Ureter (tissue), 1 donor: ENCODE measurements at places on chromosomes 5 and 9.

DNA sequence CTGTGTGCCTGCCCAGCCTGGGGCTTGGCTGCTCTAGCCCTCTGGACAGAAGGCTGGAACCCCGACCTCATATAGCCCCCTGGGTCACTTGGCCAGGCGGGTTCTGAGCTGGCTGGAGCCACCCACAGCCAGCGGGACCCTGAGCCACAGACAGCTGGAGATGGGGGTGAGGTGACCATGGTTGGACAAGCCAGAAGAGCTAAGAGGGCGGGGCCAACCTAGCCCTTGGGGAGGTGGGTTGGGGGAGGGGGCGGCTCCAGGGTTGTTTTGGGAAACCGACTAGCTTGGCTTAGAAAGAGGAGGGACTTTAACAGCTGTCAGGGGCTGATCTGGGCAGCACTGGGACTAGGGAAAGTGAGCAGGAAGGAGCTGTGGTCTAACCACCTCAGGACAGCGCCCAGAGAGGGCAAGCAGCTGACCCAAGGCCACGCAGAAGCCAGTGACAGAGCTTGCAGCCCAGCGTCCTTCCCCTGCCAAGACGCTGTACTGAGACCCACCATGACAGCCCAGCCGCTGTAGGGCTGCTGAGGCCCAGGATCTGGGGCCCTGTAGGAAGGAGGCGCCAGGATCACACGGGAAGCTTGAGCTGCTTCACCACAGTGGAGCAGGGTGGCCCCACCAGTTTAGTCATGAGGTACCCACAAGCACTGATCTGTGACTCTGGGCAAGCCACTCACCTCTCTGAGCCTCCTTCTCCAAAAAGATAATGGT is 2.2 kb downstream of the AIF1L start:
- no peak for DNase-seq

DNA sequence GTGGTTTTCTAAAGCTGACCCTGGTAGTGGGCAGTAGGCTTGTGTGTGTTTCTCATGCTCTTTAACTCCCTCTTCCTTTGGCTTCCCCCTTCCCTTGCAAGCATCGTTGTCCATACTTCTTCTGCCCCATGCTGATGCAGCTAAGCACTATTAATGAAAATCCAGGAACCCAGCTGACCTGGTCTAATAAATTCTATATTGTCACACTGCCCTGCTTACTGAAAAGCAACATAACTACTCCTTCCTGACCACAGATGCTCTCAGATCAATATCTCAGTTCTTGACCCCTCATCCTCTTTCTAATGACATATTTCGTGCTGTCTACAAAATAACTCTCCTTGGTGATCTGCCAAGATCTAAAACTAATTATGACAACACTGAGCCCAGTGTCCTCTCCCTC is 405.5 kb downstream of the EFNA5 start:
- DNase-seq, result no peak

- DNase-seq, result no peak
Observed at GRCh38 chr9:136703276-136703860, 9.0 kb upstream of the DIPK1B start.

- DNase-seq, result no peak
Observed at GRCh38 chr5:128335339-128335738, 202.7 kb downstream of the FBN2 start.
